Activated T-helper 1 cell treated with anti-CD3 and anti-CD28 coated beads, Interleukin-2, amount 50 U/mL, for 16 hours (primary cell): ENCODE measurements at places on chromosomes 2 and 18.

DNA sequence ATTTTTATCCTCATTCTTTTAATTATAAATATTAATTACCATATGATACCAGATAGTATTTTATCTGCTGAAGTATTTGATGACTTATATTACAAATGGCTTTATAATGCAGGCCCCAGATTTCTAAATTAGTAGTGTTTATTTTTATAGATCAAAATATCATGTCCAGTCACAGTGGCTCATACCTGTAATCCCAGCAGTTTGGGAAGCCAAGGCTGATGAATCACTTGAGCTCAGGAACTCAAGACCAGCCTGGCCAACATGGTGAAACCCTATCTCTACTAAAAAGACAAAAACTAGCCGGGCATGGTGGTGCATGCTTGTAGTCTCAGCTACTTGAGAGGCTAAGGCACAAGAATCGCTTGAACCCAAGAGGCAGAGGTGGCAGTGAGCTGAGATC, 100.1 kb upstream of the ARHGAP15 start:
- DNase-seq: no peak

GRCh38 chr2:66189553-66189952, 245.4 kb upstream of the MEIS1 start:
- no peak for DNase-seq

GRCh38 chr2:43268066-43268953, 41.9 kb upstream of the ZFP36L2 start:
- DNase-seq: no peak

- no peak for DNase-seq
Measured at GRCh38 chr2:215019085-215019484, 119.3 kb downstream of the ABCA12 start.

DNA sequence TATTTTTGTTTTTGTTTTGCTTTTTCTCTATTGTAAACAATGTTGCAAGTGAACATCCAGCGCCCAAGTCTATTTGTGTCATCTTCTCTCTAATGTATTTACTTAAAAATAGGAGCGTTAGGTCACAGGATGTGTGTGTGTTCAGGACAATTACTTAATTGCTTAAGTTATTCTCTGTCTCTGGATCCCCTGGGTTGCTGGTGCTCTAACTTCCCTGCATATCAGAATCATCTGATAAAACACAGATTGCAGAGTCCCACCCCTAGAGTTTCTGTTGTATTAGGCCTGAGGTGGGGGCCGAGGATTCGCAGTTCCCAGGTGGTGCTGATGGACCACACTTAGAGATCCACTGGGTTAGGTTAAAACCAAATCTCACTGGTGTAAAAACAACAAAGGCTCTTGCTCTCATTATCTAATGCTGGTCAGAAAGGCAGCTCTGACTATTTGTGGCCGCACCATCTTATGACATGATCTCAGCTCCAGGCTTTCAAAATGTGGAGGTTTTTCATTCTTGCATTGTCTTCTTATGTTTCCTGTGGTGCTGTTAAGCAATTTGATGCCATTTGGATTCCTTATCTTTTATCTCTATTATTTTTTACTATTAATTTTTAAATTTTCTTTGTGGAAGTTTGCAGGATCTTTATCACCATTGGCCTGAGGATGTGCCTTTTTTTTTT, 87.7 kb downstream of the CLIP4 start:
- no peak for DNase-seq

DNA sequence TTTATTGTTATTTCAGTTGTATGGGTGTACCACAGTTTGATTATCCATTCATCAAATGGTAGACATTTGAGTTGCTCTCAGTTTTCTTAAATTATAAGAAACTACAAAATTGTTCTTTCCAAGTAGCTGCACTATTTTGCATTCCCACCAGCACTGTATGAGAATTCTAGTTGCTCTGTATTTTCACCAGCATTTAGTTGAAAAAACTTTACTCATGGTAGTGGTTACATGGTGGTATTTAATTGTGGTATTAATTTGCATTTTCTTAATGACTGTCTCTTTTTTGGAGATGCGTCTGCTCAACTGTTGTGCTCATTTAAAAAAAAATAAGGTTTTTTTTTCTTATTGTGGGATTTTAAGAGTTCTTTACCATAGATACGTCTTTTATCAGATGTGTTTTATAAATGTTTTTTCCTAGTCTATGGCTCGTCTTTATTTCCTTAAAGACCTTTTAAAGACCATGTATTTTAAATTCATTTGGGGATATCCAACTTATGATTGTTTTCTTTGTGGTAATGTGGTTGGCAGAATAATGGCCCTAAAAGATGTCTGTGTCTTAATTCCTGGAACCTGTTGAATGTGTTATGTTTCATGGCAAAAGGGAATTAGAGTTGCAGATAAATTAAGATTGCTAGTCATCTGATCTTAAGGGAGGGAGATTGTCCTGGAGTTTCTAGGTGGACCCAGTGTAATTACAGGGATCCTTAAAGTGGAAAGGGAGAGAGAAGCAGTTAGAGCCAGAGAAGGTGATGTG, 37.4 kb downstream of the UBE2F start:
- DNase-seq: no peak
